ENCODE measurements at places on chromosomes 7 and 10. TPM values are rescaled to one million over a fixed set of nuclear protein-coding genes. Genes with fewer than 3 reads are reported as not detected.

DNA sequence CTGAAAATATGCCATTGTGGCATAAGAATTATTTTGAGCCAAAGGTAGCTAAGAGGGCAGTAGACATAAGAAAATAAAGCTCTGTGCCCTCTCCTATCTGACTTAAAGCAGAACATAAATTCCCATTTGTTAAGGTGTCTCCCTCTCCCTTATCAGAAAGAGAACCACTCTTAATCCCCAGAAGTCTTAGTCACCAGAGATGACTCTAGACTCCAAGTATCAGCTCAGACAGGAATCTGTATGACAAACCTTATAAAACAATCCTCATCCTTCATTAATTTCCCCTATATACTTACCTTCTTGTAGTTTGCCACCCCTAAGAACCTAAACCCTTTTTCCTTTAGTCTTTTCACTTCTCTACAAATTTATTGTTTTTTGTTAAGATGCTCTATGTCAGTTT lies 21.8 kb upstream of the PIP4K2A start:
- DNase-seq, result no peak

DNA sequence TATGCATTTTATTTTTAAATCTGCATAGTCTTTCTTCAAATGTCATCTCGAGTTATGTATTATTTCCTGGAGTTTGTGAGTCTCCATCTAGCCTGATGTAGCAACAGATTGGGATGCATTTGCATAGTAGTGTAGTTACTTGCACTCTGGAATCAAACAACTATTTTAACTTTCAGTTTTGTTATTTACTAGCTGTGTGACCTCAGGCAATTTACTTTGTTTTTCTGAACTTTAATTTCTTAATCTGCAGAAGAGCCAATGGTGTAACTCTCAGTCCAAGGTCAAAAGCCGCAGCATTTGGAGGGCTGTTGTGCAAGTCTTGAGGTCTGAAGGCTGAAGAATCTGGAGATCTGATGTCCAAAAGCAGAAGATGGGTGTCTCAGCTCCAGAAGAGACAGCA lies 175.8 kb upstream of the SORCS1 start:
- peak; percentile 5 for DNase-seq

GRCh38 chr10:96074776-96075175 lies 31.4 kb downstream of the CCNJ start:
- no peak for DNase-seq

- DNase-seq, result no peak
These were observed 20.5 kb upstream of the MLXIPL start for GRCh38 chr7:73644688-73645286.

The PGAM2 gene
- 3.4 TPM for polyA plus RNA-seq
